ENCODE measurements at places on chromosomes 12 and 14. TPM values are rescaled to one million over a fixed set of nuclear protein-coding genes. Genes with fewer than 3 reads are reported as not detected.

DNA sequence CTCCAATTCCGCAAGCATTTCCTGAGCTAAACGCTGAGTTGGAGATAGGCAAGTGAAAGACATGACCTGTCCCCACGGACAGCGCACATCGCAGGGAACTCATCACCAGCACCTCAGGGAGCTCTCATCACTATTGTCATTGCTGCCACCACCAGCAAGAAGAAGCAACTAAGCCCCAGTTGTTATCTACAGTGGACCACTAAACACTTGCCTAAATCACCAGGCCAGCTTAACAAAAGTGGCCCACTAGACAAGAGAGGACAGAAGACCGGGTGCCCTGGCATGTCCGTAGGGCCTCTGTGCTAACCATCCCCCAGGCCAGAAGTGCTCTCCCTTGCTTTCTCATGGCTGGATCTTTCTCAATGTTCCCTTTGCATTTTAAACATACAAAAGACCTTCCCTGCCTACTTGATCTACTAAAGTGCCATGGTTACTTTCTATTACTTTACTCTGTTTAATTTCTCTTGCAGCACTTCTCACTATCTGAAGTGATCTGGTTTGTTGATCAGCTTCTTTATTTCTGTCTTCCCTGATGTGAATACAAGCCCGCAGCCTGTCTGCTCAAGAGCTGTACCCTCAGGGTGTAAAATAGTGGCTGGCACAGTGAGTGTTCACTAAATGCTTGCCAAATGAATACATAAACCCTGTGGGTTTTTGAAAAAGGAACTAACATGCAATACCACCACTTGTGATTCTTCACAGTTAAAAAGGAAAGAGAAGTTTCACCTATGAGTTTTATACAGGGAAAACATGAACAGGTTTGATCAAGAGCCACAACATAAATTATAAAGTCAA, 60.9 kb upstream of the RFLNA start:
- no peak for DNase-seq

- DNase-seq = no peak
Observed at GRCh38 chr12:94545935-94546771, 86.5 kb upstream of the CEP83 start.

- DNase-seq = no peak
Observed at GRCh38 chr12:5524769-5525436, 93.0 kb downstream of the NTF3 start.

DNA sequence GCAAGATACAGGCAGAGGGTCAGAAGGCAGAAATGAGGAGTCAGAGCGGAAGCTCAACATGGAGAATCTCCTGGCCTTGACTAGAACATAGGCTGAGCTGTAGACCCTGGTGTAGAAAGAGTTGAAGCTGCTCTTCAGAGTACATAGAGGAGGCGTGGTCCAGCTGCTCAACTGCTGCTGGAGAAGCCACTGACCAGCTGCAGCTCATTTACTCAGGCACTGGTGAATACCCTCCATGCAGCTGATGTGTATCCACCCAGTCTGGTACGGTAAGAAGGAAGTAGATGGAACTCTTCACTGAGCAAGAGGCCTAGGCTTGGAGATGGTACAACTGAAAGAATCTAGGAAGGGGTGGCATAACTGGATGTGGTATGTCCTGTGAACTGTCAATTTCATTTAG, 148.8 kb upstream of the DHRS4 start:
- DNase-seq = no peak

GRCh38 chr14:36161776-36162175, 14.7 kb downstream of the PTCSC3 start:
- no peak for DNase-seq

DNA sequence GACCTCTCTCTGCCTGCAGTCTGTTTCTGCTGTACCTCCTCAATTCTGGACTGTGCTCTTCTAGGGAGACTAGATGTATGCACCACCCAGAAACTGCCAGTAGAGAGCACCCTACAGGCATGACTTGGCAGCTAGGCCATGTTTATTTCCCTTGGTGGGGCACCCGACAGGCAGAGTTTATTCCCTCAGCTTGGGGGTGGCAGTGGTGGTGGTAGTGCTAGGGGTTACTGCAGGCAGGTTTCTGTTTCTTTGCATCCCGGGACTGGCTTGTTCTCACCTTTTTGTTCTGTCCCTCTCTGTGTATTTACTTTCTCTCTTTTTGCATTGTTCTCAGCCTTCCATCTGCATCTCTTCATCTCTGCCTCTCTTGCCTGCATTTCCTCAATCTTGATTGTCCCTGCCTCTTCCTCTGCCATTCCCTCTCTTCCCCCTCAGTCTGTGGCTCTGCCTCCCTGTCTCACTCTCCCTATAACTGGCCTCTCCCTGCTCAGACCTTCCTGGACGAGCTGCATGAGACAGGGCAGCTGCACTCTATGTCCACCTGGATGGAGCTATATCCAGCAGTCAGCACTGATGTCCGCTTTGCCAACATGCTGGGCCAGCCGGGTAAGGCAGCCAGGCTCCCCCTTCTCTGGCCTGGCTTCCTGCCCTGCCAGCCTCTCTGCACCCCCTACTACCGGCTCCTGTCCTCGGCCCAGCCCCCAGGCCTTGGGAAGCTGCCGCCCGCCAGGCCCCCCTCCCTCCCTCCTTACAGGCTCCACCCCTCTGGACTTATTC, 13.8 kb downstream of the PRPF40B start:
- no peak for DNase-seq

- no peak for DNase-seq
Observed at GRCh38 chr12:98438656-98439230, 76.6 kb upstream of the TMPO start.

DNA sequence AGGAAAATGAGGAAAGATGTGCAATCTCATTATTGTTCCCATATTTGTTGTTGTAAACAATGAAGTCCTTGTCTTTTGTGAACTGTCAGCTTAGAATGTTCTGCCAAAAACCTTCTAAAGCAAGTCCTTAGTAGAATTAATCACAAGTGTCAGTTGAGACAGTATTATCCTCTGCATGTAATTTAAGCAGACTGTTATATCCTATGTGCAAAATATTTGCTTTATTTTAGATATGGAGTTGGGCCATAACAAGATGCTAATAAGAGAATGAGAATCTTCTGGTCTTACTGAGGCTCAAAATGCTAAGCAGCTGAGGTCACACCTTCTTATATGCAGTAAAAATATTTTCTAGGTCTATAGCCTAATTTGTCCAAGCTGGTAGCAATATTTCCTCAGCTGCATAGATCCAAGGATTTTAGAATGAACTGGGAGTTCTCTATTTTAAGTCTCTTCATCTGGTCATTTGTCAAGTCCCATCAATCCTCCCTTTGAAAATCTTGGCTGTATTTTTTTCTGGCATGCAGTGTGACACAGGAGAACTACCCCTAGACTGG, 222.3 kb upstream of the NAV3 start:
- DNase-seq = no peak

GRCh38 chr14:41718477-41719166, 111.9 kb downstream of the LRFN5 start:
- no peak for DNase-seq

GRCh38 chr14:33946679-33947476, 4.0 kb downstream of the EGLN3 start:
- no peak for DNase-seq

GRCh38 chr12:68240079-68240478, 13.3 kb downstream of the IL22 start:
- DNase-seq = no peak

DNA sequence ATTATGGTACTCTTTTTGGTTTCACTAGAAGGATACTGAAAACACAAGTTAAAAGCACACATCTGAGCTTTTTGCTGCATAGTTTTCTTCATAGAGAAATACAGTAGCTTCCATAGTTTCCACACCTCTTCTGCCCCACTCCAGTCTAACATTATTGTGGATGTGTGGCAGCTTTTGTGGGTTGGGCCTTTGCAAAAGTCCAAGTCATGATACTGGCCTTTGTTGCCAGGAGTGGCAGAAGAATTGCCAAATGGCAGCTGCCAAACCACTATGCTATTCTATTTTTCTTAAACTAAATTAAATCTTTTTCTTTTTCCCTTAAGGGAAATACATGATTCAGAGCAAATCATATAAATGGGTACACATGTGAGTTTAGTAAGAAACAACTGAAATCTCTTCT, 114.8 kb downstream of the PLEKHA5 start:
- no peak for DNase-seq

- DNase-seq = no peak
Observed at GRCh38 chr14:68301219-68301618, 481.6 kb downstream of the RAD51B start.

- no peak for DNase-seq
Observed at GRCh38 chr14:42535397-42535796, 928.7 kb downstream of the LRFN5 start.

DNA sequence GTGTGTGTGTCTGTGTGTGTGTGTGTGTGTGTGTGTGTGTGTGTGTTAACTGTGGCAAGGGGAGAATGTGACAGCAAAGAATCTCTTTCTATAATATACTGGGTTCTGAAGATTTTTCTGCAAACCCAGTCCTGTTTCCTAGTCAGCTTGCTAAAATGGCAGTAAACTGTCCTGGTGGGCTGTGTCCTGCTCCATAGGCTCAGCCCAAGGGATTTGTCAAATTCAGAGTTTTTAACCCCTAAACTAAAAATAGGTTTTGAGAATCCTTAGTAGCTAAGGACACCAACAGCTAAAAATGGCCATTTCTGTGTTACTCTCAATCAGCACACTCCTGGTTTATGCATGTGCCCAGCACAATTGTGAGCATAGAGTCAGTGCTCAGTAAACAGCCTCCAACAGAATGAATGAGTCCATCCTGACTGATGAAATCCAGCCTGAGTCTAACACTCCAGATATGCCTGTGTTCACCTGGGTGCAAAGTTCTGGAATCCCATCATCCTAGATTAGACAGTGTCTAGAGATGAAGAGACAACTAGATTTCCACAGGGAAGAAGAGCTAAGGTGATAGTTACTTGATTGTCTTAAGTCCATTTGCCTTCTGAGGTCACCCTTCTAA, 192.6 kb downstream of the TTC6 start:
- no peak for DNase-seq

GRCh38 chr12:109739747-109740693, 26.4 kb downstream of the FAM222A start:
- DNase-seq = peak; percentile 52

DNA sequence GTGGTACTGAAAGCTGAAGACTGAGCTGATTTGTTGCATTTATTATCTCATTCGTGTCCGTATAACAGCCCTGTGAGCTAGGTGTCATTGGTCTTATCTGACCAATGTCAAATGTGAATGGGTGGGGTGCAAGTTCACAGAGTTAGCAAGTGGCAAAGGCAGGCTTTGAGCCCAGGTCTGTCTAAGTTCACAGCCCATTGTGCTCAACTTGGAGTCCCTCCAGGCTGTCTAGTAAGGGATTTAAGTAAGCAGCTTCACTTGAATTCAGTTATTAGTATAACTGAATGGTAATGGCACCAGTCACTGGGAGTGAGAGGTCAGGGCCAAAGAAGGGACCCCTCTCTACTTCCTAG, 8.5 kb downstream of the C1S start:
- no peak for DNase-seq

DNA sequence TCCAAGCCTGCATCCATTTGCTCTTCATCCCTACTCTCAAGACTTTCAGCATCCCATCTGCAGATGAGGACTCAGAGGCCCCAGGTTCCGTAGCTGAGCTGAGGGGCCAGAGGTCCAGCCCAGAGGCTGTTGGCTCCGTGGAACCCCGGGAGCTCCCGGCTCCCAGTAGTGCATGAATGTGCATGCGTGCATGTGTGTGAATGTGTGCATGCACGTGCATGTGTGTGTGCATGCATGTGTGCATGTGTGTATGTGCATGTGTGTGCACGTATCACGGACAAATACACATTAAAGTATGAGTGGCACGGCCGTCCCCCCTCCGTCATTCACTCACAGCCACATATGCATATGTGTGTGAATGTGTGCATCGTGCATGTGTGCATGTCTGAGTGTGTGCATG, 149.9 kb downstream of the KIF26A start:
- peak; percentile 28 for DNase-seq

DNA sequence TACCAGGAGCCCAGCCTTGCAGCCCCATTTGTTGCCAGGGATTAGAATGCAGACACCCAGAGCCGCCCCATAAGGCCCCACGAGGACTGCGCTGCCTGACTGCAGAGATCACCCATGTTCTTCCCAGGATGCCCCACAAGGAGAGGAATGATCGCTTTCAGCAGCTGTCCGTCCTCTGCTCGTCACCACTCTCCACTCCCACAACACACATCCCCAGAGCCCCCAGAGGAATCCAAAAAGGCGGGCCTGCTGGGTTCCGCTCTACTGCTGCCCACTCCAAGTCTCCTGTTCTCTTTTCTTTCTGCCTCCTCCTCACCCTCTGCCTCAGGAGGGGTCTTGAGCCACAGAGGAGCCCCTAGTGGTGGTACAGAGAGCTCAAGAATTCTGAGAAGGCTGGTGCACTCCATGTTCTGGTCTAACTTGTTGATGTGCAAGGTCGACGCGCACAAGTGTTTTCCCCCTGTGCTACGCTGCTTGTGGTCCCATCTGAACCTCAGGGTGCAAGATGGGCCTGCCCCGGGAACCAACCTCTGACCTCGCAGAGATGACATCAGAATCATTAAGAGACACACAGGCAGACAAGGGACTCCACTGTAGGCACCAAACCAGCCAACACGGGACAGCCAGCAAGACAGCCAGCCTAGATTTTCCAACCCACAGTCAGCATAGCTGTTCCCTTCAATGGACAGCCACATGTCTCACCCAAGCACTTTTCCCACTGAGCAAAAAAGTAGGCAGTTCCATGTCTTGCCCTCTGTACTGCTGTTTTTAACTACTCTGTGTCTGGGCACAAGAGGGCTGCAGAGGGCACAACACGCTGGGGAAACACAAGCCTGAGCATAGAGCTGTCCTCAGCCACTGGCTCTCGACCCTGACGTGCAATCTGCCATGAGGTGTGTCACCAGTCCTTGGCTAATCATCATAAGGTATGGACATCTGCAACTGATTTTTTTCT, 29.9 kb downstream of the PXN start:
- DNase-seq = no peak

- no peak for DNase-seq
Observed at GRCh38 chr14:52926953-52927352, 23.9 kb downstream of the FERMT2 start.

TAPBPL gene
- total RNA-seq = 23.5 TPM

DENR gene
- 32.7 TPM for total RNA-seq

CRIP1 gene
- 112 TPM for total RNA-seq

PRH2 gene
- total RNA-seq = not detected

GZMB gene
- total RNA-seq = 3.1 TPM

MANSC4 gene
- not detected for total RNA-seq

TSHR gene
- 3.7 TPM for total RNA-seq

IGF1 gene
- total RNA-seq = 52.1 TPM

TSPAN8 gene
- total RNA-seq = 76.1 TPM

Measured in sciatic nerve (tissue), 2 donors.